ENCODE measurements at places on chromosomes 1 and 21.

DNA sequence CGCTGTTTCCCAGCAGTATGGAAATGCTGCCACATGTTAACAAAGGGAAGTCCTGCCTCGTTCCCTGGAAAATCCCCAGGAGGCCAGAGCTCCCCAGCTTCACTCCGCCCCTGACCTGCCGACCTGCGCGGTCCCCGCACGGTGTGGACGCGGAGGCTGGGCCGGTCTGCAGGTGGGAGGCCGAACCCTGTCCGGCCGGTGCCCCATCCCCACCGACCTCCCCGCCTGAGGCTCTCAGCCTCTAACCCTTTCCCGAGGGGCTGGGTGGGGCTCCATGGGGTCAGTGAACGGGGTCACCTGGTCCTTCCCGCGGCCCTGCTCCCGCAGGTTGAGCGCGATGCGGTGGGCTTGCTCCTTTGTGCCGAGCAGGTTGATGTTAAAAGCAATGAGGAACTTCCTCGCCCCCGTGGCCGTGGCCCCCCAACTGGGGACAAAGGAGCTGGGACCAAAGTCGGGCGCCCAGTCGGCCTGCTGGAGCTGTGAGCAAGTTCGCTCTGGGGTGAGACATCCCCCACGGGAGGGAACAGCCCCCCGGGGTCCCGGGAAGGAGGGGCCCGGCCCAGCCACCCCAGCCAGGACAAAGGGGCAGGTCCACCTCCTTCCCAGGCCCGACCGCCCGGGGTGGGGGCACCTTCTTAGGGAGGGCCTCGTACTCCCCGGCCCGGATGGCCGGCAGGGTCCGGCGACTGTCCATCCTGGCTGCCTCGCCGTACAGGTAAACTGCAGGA lies 4.0 kb downstream of the FTCD start:
- H3K4me3 ChIP-seq = no peak overlapping the region
- H3K27ac ChIP-seq = no peak overlapping the region
- no peak for DNase-seq
- H3K36me3 ChIP-seq = no peaks in the 10 kb centered on the region
- H3K4me1 ChIP-seq = peaks cover 16% of the 10 kb centered on the region

- H3K36me3 ChIP-seq = peaks cover 16% of the 10 kb centered on the region
- no peaks in the 10 kb centered on the region for H3K4me1 ChIP-seq
- no peaks in the 10 kb centered on the region for H3K27me3 ChIP-seq
- H3K4me3 ChIP-seq = no peak overlapping the region
Measured at GRCh38 chr1:113745425-113745824, 13.9 kb downstream of the PHTF1 start.

- no peaks in the 10 kb centered on the region for H3K27me3 ChIP-seq
- no peak overlapping the region for H3K27ac ChIP-seq
- H3K4me1 ChIP-seq = no peaks in the 10 kb centered on the region
- H3K36me3 ChIP-seq = no peaks in the 10 kb centered on the region
Measured at GRCh38 chr1:114648503-114648902, 21.3 kb downstream of the DENND2C start.

DNA sequence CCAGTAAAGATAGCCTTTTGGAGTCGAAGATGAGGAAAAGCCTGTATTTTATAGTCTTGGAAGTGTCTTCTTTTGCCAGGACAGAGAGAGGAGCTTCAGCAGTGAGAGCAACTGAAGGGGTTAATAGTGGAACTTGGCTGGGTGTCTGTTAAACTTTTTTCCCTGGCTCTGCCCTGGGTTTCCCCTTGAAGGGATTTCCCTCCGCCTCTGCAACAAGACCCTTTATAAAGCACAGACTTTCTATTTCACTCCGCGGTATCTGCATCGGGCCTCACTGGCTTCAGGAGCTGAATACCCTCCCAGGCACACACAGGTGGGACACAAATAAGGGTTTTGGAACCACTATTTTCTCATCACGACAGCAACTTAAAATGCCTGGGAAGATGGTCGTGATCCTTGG lies at the start of gene VCAM1:
TSS of gene VCAM1 (plus strand) at position 253 of the 400 bp plus-strand sequence. CDS start at position 372, 119 bp downstream.
- DNase-seq = no peak
- no peaks in the 10 kb centered on the region for H3K36me3 ChIP-seq
- peak within 1 kb of the TSS; percentile 36 for H3K27ac ChIP-seq
- H3K4me1 ChIP-seq = peaks cover 19% of the 10 kb centered on the region
- peak within 1 kb of the TSS; percentile 49 for H3K4me3 ChIP-seq
- no peaks in the 10 kb centered on the region for H3K27me3 ChIP-seq

DNA sequence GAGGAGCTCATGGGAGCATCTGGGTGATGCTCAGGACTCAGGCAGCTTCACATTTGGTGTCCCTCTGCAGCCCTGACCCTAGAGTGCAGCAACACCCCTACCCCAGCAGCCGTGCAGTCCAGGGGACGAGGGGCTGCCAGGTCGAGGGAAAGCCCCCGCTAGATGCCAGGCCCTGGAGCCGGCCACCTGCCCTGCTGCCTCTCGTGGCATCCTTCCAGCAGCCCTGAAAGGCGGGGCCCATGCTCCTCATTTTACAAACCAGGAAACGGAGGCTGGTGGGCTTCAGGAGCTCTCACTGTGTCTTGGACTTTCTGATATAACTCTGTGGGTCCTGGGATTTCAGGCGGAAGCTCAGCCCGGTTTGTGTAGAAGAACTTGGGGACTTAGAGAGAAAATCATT lies 120.5 kb upstream of the WNT4 start:
- H3K36me3 ChIP-seq = no peaks in the 10 kb centered on the region
- peaks cover 94% of the 10 kb centered on the region for H3K27me3 ChIP-seq
- DNase-seq = no peak
- no peaks in the 10 kb centered on the region for H3K4me1 ChIP-seq

DNA sequence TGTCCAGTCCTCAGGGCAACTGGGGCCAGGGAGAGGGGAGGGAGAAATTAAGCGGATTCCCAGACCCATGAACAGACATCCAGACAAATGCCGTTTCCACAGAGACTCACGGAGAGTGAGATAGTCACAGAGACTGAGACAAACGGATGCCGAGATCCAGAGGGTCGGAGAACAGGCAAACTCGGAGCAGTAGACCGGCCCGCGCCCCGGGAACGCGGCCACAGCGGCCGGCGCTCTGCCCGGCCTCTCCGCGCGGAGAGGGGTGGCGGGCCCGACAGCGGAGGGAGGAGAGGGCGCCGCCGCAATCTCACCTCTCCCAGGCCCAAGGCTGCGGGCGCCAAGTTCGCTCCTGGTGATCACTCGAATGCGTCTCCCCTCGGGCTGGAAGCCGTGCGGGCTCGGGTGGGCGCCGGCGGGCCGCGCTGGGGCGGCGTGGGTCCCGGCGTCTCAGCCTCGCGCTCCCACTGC lies 831 bp upstream of the FOXD2 start:
- peaks cover 61% of the 10 kb centered on the region for H3K4me1 ChIP-seq
- peak overlapping the region; percentile 82 for H3K27ac ChIP-seq
- H3K4me3 ChIP-seq = peak overlapping the region; percentile 80
- H3K36me3 ChIP-seq = no peaks in the 10 kb centered on the region

DNA sequence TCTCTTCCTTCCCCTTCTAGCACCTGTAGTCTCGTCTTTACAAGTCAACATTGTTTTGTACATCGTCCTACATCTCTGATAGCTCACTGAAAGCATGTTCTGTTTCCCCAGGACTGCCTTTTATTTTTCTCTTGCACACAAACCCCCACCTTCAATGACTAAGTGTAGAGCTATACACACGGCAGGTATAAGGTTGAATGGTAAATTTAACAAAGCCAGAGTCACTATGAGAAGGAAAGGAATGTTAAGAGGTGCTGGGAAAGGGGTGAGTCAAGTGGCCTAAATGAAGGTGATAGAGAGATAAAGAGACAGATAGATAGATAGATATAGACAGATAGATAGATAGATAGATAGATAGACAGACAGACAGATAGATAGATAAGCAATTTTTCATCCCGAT lies 134.3 kb upstream of the ATP1B1 start:
- H3K27ac ChIP-seq = no peak overlapping the region
- no peak overlapping the region for H3K4me3 ChIP-seq
- no peaks in the 10 kb centered on the region for H3K27me3 ChIP-seq
- H3K4me1 ChIP-seq = peaks cover 14% of the 10 kb centered on the region
- H3K36me3 ChIP-seq = no peaks in the 10 kb centered on the region
